ENCODE measurements at places on chromosomes 11 and 22.

GRCh38 chr22:21073023-21073422 lies 27.3 kb downstream of the LRRC74B start:
- DNase-seq = no peak

- DNase-seq = no peak
Observed at GRCh38 chr11:103546236-103546635, 437.0 kb downstream of the DYNC2H1 start.

DNA sequence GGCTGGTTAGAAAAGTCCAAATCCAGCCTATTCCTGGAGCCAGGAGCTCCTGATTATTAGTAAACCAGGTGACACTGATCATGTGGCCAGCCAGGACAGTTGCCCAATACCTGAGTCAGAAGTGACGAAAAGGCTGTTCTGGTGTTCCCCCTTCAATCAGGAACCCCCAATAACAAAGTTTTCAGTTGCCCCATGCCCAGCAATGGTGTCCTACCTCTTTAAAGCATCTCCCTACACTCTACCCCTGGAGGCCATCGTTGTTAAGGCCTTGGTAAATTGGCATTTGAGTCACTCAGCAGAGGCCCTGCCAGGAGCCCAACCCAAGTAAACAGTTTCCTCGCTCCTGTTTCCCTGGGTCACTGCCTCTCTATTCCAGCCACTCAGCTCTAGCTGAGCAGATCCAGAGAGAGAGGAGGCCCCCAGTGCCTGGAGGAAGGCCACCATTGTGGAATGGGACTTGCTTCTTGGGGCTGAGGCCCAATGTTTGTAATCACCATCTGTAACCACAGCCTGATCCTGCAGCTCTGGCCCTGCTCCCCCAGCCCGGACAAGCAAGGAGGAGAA lies 25.0 kb downstream of the ARHGAP1 start:
- DNase-seq = no peak

GRCh38 chr11:69909561-69910518 lies 90.6 kb upstream of the FGF3 start:
- no peak for DNase-seq

GRCh38 chr11:26201411-26201810 lies 130.5 kb upstream of the ANO3 start:
- DNase-seq = no peak

GRCh38 chr11:79570104-79570503 lies 129.3 kb upstream of the TENM4 start:
- no peak for DNase-seq

DNA sequence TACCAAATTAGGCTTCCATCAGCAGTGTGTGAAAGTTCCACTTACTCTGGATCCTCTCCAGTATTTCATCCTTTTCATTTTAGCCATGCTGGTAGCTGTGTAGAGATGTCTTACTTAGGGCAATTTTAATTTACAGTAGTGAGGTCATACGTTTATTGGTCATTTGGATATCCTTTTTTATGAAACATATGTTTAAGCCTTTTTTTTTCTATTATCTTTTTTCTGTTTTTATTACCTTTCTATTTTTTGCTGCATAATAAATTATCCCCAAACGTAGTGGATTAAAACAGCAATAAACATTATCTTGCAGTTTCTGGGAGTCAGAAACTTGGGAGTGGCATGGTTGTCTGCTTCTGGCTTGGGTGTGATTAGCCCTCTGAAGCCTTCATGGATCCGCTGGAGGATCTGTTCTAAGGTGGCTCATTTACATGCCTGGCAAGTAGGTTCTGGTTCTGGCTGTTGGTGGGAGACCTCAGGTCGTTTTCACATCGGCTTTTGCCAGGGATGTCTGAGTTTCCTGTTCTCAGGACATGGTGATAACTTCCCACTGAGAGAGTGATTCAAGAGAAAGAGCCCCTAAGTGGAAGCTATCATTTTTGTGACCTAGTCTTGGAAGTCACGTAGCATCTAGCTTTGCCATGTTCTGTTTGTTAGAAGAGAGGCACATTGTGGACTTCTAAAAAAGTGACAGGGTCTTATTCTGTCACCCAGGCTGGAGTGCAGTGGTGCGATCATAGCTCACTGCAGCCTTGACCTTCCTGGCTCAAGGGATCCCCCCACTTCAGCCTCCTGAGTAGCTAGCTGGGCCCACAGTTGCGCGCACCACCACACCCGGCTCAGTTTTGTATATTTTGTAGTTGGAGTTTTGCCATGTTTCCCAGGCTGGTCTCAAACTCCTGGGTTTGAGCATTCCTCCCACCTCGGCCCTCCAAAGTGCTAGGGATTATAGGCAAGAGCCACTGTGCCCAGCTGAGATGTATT lies 38.6 kb downstream of the PPP6R3 start:
- DNase-seq = no peak

- DNase-seq = no peak
Observed at GRCh38 chr11:90775567-90776165, 552.8 kb upstream of the CHORDC1 start.

GRCh38 chr11:130674686-130675308 lies 226.4 kb downstream of the ADAMTS15 start:
- no peak for DNase-seq

DNA sequence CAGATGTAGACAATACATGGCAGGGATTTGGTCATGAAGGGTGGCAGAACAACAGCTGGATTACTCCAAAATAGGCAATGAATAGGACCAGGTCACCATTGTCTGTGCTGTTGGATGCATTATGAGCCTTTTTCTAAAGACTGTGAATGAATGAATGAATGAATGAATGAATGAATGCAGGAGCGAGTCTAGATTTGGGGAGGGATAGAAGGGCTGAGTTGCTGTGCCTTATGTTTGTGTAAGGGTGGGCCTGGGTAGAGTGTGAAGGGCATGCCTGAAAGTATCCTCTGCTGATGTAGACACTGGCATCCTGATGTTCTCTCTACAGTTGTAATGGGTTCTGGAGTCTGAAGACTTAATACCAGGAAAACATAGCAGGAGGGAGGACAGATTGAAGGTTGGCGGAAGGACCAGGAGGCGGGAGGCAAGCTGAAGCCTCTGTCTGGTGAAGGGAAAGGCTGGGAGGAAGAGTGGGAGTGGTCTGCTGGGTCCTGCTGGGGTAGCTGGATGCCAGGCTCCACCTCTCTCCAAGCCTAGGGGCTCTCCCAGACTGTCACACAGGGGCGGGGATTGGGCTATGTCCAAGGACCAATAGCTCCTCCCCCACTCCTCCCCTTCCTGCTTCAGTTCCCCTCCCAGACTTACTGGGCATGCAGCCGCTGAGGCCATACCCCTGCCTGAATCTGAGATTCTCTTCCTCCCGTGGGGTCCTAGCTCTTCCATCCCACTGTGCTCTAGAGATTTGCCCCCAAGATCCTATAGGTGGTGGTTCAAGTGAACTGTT lies 4.8 kb downstream of the TRIM3 start:
- DNase-seq = no peak

DNA sequence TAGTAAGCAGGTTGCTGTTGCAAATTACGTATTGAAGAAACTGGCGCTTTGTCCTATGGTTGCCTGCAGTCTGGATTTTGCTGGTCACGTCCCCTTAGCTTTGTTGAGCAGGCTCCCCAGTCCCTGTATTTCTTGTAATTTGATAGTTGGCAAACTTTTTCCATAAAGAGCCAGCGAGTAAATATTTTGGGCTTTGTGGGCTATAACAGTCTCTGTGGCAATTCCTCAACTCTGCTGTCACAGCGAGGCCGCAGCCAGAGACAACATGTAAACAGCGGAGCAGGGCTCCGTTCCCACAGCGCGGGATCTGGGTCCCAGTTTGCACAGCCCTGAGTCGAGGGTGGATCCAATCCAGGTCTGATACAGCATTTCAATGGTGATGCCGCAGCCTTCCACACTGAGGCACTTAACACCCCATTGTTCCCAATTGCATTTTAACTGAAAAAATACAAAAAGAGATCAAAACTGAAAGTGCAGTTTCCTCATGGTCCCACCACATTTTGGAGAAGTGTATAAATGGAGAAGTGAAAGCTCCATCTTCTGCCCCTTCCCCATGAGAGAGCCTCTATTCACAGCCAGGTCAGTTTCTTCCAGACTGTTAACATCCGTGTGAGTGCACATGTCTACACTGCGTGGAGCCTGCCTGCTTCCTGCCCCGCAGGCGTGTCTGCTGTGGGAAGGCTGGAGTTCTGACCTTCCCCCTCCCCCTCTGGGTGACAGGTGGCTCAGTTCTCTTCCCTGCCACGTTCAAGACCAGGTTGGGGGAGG lies 89.1 kb downstream of the RPS6KA4 start:
- peak; percentile 6 for DNase-seq

- no peak for DNase-seq
Observed at GRCh38 chr11:78912778-78913177, 338.1 kb upstream of the NARS2 start.

DNA sequence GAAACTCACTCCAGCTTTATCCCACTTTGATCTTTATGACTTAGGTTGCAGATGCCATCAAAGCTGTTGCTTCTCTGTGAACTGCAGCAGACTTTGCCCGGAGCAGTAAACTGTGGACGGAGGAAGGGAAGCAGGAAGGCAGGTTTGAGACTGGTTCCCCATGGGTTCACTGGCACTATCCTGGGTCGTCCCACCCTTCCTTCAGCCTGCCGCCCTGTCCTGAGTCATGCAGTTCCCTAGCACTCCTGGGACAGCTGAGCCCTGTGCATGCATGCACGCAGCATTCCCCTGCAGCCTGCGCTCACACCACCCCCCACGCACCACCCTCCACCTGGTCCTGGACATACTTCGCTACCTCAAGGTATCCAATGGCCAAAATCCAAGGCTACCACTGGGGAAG lies 23.5 kb upstream of the P2RY2 start:
- no peak for DNase-seq

DNA sequence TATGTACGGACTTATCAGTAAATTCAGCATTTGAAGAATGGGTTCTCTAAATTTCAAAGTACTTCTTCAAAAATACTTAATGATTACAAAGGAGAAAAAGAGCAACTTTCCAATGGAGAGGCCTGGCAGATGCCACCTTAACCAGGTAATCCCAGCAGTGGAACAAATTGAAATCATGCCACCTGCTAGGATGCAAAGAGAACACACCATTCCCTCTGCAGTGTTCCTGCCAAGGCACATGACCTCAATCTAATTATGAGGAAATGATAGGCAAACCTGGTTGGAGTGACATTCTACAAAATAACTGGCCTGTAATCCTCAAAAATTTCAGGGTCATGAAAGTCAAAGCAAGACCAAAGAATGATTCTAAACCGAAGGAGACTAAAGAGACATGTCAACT lies 21.5 kb downstream of the TNRC6B start:
- no peak for DNase-seq

Measured in NCI-H2107 (cell line).